ENCODE measurements at places on chromosomes 12 and 14. TPM values are rescaled to one million over a fixed set of nuclear protein-coding genes. Genes with fewer than 3 reads are reported as not detected.

The LMNTD1 gene
- not detected for total RNA-seq

The ADAM21 gene
- not detected for total RNA-seq

The MSRB3 gene
- total RNA-seq, result 64.2 TPM

DNA sequence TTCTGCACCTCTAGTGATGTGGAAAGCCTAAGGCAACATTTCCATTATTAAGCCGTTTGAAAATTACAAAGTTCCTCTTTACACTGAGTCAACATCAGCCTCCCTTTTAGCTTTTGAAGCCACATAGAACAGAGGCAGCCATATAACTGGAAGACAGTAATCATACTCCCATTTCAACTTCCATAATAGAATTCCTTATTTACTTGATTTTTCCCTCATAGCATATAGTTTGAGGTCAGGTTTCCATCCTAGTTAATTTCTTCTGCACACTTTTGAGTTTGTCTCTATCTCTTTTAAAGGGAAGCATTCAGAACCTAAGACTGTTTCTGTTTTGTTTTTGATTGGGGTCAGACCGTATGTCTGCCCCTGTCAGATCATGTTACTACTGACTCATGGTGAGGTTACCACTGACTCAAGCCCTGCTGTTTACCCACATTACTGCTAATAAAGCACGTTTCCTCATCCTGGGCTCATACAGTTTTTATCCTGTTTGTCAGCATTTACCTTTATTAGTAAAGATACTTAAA, 161.0 kb downstream of the SLC38A4 start:
- no peak for DNase-seq

GRCh38 chr14:94330432-94330831, 7.3 kb upstream of the SERPINA6 start:
- no peak for DNase-seq

DNA sequence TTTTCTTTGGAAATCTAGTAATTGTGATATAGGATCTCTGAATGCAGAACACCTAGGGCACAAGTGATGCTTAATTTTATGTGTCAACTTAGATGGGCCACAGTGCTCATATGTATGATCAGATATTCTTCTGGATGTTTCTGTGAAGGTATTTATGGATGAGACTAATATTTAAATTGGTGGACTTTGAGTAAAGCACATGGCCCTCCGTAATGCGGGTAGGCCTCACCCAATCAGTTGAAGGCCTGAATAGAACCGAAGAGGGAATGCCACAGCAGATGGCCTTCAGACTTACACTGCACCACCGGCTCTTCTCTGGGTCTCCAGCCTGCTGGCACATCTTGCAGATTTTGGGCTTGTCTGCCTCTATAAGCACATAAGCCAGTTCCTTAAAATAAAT, 60.0 kb downstream of the ETV6 start:
- no peak for DNase-seq

DNA sequence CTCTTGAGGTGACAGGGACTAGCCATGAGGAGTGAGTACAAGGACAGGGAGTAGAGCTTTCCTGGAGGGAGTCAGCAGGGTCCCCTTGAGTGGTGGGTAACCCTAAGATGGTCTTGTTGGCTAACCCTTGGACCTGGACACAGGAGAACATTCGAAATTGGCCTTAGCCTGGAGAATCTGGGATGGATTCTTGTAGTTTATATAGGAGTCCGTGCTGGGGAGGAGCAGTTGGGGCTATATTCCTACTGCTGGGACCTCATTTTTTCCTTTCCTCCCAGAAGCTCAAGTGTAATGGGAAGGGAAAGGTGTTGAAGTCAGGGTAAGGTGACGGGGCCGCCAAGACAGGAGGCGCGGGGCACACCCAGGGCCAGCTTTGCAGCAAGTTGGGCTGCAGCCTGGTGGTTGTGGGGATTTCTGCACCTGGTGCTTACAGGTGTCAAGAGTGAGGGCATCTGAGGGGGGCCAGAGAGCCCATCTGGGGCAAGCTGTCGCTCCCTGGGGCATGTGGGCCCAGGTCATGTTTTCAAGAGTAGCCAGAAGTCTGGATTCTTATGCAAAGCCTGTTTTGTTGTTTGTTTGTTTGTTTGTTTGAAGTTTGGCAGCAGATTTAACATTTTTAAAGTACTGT, 5.1 kb downstream of the BCL7A start:
- no peak for DNase-seq

DNA sequence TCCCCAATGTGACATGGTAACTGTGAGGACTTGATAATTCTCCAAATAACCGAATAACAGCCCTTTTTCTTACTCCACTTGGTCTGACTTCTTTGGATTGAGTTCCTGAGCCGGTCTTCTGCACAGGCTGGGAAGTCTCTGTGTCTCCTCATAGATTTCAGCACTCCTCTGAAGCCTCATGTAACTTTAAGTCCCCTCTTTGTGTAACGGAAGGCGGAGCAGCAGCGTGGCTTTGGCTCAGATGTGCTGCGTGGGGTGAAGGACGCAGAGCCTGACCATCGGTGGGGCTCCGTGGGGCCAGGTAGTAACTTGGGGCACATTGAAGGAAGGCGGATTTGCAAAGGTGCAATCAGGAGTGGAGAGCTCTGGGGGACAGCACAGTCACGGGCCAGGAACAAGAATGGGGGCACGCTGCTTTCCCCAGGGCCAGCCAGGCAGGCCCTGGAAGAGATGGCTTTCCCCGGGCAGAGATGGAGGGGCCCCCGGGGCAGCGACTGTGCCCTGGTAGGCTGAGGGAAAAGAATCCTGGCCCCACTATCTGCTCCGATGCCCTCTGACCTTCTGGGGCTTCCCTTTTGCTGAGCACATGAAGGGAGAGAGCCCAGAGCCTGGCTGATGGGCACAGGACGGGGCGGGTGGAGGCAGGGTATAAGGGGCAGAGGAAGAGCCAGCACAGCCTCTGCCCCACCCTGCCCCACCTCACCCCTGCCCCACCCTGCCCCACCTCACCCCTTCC, 56.9 kb downstream of the ADGRD1 start:
- DNase-seq, result no peak

DNA sequence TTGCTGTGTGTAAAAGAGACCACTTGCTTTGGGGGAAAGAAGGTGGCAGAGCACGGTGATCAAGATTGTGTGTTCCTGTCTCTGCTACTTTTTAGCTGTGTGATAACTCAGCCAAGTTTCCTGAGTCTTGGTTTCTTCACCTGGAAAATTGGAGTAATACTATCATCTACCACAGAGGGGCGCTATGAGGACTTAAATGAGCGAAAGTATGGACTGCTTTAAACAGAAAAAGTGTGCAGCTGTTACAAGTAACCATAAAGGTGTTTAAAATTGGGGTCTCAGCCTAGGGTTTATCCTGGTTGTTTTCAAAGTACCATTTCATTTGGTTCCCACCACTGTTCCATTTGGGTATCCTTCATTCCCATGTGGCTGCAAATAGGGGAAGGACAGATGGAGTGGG, 65.9 kb upstream of the WSCD2 start:
- DNase-seq, result no peak

DNA sequence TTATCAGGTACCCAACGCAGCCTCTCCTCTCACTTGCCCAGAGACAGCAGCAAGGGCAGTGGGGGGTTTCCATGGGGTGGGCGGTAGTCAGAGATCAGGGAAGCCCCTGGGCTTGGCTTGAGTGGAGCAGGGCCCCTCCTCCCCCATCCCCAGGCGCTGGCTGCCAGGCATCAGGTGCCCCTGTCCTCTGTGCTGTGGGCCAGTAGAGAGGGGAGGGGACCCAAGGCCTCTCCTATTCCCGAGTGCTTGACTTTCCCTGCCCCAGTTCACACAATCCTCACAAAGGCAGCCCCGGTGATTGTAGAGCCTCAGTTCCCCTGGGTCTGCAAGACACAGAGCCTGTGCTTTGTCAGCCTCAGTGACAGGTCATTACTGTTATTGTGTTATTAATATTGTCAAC, 57.7 kb downstream of the MVK start:
- DNase-seq, result no peak

DNA sequence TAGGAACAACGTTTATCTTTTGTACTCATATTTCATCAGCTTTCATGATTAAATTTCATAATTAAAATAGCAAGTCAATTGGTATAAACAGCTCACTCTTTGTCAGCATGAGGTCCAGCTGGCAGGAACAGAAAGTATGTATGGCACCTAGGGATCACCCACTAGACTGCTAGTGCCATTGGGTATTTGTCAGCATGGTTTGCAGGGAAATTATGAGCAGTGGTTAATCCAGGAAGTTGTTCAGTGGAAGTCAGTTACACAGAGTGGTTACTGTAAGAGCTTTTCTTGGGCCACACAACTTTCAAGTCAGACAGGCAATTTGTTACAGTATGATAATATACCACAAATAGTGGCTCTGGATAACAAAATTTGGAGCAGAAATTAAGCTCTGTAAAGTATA, 340.3 kb upstream of the RGS6 start:
- no peak for DNase-seq

Measured in sciatic nerve (tissue), 2 donors.